ENCODE measurements at places on chromosomes 4 and X. TPM values are rescaled to one million over a fixed set of nuclear protein-coding genes. Genes with fewer than 3 reads are reported as not detected.

- DNase-seq: peak; percentile 2
Measured at GRCh38 chrX:47523713-47524166, 37.3 kb upstream of the ARAF start.

The LGI2 gene
- total RNA-seq: 4.6 TPM

The JCHAIN gene
- not detected for total RNA-seq

The TMPRSS11B gene
- total RNA-seq: not detected

The PABPC4L gene
- total RNA-seq: 4.3 TPM

The TMEM150C gene
- total RNA-seq: 8.9 TPM

The IL13RA2 gene
- total RNA-seq: 0.57 TPM

- no peak for DNase-seq
Measured at GRCh38 chrX:40109288-40110008, 11.7 kb upstream of the BCOR start.

DNA sequence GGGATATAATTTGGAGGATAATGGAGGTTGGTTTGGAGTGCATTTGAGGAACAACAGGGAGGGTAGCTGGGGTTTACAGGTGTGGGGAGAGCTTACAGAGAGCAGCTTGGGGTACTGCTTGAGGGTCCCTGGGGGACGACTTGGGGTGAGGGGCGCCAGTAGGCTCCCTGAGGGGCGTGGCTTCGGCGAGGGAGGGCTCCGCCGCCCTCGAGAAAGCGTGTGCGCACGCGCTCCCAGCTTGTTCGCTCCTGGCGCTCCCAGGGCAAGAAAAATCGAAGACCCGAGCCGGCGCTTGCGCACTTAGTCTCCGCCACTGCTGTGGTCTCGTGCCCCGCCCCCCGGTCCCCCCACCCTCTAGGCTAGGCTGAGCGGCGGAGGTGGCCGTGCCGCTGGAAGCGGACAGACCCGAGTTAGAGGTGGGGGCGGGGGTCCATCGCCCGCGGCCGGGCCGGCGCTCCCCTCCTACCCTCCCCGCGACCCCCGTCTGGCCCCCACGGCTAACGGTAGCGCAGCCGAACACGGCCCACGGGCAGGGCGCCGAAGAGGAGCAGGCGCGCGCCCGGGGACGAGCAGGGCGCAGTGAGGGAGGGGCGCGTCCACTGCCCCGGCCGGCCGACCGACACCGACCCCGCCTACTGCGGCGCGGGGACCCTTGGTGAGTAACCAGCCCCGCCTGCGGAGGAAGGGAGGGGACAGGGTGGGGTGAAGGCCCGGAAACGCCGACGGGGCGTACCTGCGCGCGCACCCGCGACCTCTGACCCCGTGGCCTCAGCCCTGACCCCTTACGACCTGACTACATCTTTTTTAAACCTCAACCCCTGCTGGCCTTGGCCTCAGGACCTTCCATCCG is 5.4 kb upstream of the CCDC120 start:
- peak; percentile 56 for DNase-seq

- DNase-seq: no peak
Measured at GRCh38 chr4:8270912-8271815, 1.6 kb downstream of the HTRA3 start.

- DNase-seq: no peak
Measured at GRCh38 chr4:37892641-37893040, 1.8 kb downstream of the TBC1D1 start.

GRCh38 chr4:138727731-138728130 is 287.9 kb upstream of the NOCT start:
- DNase-seq: no peak

The CRMP1 gene
- 251 TPM for total RNA-seq

The CDS1 gene
- total RNA-seq: 1.1 TPM

DNA sequence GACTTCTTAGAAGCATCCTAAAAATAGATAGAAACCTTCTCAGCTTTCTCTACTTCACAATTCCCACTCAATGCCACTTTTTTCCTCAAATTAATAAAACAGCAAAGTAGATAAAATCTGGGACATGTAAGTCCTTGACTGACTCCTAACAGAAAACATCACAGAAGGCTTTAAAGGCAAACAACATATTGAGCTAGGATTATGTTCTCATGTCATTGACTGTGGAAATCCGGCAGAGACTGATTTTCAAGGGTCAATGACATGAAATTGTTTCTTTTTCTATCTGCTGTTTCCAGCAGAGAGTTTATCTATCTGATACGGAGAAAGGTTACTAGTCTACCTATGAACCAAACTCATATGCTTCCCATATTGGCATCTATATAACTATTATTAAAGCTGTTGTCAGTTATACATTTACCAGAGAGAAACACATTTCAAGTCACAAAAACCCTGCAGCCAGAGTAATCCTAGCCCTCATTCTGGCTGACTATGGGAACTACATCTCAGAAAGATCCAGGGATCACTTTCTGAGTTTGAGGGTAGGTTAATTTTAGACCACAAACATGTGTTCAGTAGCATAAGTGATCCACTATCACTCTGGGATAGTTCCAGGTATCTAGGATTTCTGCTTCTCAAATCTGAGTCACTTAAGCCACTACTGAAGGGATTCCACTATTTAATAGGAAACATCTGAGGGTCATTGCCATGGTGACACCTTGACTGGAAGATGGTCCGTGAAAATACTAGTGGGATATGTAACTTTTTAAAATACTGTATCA is 147.6 kb downstream of the PPP3CA start:
- DNase-seq: no peak

The SLC6A14 gene
- not detected for total RNA-seq

The EVC2 gene
- total RNA-seq: 7.2 TPM

DNA sequence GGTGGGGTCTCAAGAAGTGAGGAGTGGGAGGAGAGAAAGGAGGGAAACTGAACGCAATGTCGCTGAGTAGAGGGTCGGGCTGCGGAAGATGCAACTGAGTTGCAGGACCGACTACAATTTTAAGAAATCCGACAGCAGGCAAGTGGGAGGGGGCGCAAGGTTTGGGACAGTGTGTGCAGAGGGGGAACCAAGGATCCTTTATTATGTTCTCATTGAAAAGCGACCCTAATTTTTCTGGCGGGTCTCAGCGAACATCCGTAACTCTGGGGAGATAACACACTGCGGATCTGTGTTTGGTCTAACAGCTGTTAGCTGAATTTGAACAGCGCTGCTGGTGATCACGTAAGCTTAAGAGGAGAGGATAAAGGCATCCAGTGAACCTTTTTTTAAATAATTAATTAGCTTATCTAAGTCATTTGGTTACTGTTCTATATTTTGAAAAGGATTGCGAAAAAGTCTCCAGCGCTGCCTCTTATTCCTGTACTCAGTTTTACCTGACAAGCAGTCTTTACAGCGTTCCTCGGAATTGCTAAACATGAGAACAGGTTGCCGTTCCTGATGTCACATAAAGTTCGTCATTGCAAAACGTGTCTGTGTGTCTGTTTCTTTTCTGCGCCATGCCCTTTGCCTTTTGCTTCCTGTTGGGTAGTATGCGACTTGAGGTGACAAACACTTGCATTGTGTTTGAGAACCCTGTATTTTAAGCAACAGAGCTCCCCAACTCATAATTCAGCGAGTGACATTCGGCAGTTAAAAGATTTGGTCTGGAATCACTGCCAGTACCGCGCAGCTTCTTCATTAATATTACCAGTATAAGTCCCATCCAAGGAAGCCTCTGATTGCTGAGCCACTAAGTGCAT is 1.3 kb downstream of the HTR2C start:
- no peak for DNase-seq

The SRPX2 gene
- 0.35 TPM for total RNA-seq

The FABP2 gene
- total RNA-seq: not detected

DNA sequence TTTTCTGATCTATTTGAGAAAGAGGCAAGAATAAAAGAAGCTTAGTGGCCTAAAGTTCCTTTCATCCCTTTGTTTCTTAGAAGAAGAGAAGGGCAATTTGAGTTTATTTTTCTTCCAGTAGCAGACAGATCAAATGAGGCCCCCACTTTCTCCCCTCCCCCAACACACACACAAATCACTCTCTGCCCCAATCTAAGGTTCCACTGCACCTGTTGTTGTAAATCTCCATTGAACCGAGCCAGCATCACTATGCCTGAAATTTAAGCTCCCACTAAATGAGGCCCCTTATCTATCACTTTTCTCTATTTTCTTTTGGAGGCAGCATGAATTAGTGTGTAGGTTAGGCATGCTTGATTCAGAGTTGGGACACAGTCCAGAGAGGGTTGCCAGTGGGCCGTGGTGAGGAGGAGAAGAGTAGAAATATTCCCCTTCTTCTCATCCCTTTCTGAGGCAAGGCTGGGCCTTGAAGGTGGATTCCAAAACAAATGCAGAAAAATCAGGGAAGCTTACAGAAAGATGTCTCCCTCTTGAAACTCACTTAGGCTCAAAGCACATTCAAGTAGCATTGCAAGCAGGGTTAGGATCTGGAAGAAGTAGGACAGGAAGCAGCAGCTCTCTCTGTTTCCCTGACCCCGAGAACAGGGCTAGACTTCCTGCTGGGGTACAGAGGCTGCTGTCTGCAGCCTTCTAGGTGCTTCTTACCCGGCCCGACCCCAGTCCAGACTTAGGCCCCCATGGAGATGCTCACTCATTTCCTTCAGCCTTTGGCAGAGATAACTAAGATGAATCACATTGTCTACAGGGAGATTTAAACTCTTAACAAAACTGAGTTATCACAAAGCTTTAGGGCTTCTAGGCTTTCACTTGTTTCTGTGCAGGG is 70.7 kb downstream of the RASL11B start:
- DNase-seq: no peak

DNA sequence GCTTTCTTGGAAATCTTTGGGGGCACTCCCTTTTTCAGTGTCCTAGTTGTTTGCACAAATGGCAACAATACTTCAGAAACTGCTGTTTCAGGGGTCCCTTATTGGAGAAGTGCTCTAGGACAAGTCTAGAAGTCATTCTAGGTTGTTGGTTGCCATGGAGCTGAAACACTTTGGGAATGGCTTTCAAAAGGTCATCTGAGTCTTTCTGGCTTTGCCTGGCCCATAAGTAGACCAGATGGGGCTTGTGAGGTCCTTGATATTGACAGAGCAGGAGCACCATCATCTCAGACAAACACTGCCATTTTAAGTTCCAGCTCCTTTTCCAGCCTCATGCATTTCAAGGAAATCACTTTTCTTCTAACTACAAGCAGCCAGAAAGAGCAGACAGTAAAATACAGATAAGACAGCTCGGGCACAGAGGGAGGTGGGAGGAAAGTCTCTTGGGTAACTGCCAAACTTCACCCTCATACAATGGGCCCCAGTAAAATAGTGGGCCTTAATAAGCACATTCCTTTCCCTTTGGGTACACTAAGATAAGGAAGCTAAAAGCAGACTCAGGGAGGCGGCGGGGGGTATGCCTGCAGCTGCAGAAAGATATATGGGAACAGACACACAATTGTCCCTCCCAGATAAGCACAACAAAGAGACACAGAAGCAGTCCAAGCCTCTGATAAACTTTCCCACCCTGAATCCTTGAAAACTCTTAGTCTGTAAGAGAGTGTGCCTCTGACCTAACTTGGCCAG is 8.5 kb upstream of the NXF3 start:
- no peak for DNase-seq

The TEX11 gene
- not detected for total RNA-seq

The GLOD5 gene
- total RNA-seq: not detected

DNA sequence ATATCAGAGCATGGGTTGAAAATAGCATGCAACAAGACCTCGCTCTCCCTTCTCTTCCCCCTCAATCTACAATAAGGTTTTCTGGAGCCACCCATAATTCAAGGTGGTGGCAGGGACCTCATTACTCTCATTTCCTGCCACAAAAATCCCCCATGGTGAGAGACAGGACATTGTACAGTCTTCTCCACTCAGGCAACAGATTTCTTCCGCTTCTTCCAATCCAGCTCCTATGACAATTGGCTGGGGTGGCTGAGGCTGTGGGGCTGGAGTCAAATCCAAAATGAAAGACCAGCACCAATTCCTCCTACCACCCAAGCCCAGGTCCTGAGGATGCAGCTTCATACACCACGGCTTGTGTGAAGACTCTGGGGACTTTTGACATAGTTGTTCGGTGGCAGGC is 40.3 kb upstream of the NKRF start:
- no peak for DNase-seq

- no peak for DNase-seq
Measured at GRCh38 chrX:107559506-107559905, 68.8 kb upstream of the PRPS1 start.

The EGF gene
- total RNA-seq: 0.84 TPM

- DNase-seq: no peak
Measured at GRCh38 chrX:38279188-38279587, 48.1 kb downstream of the RPGR start.

DNA sequence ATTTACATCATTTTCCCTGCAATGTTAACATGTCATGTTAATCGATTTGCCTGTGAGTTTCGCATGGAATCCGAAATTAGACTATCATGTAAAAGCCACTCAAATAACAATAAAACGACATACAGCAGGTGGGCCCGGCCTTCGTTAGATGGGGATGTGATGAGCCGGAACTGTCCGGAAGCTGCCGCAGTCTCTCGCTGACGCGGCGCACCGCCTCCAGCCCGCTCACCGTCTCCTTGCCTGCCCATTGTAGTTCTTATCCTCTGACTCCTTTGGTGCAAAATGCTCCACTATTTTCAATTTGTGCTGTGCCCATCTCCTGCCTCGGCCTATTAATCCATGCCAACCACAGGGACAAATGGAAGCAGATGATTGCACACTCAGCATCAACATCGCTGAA is 877.5 kb upstream of the TENM3 start:
- DNase-seq: no peak

DNA sequence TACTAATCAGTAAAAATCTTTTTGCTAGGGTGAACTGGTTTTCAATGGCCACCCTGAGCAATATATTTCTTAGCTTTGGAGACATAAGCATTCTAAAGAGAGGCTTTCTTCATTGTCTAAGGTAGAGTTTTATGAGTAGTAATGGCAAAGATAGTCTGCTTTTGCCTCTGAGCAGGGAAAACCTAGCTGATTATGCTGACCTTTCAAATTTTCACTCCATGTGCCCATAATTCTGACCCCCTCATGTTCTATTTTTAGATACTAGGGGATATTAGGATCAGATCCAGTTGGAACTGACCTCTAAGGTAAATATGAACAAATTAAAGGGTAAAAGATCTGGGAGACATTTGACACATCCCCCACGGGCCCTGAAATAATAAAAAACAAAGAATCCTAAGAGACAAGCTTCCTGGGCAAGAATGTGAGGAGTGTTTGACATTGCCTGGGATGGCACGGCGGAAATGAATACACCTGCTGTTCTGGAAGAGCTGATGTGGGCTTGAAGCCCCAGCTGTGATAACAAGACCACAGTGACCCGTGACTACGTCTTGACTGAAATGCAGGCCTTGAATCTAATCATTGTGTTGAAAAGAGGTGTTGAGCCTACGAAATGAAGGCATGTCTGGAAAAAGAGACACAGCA is 392.1 kb upstream of the FRG1 start:
- DNase-seq: no peak

DNA sequence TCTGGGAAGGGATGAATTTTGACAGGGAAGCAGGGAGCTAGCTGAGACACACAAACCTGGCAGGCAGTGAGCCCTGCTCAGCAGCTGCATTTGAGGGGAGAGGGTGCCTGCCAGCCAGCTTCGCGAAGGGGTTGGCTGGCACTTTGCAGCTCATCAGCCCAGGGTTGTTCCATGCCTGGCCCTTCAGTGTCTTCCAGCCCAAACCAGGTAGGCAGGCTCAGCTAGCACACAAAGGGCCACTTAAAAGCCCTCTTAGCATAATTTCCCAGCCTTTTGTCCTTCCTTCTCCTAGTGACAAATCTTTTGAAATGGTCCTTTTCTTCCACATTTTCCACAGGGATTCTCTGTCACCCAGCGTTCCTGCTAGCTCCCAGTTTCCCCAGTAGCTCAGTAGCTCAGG is 4.3 kb upstream of the FRMPD3 start:
- no peak for DNase-seq

The SERPINA7 gene
- not detected for total RNA-seq

The SPANXA1 gene
- not detected for total RNA-seq

The TNIP2 gene
- total RNA-seq: 26.2 TPM

The CDX4 gene
- not detected for total RNA-seq
